ENCODE measurements at places on chromosomes 13 and 19.
A peak's percentile ranks its signal among the peaks of the same experiment; 100 is the strongest.

- H3K36me3 ChIP-seq = no peaks in the 10 kb centered on the region
- H3K4me3 ChIP-seq = no peak overlapping the region
- no peak for DNase-seq
- no peaks in the 10 kb centered on the region for H3K27me3 ChIP-seq
- H3K27ac ChIP-seq = no peak overlapping the region
- H3K4me1 ChIP-seq = no peaks in the 10 kb centered on the region
These were observed 71.3 kb downstream of the PTPRS start for GRCh38 chr19:5269279-5269678.

GRCh38 chr19:47330466-47330869 lies 1.5 kb upstream of the C5AR2 start:
- no peak overlapping the region for H3K27ac ChIP-seq
- no peaks in the 10 kb centered on the region for H3K27me3 ChIP-seq
- no peak for DNase-seq
- H3K4me1 ChIP-seq = no peaks in the 10 kb centered on the region

GRCh38 chr13:90008707-90009149 lies 1338.8 kb upstream of the MIR17HG start:
- no peaks in the 10 kb centered on the region for H3K36me3 ChIP-seq
- H3K27me3 ChIP-seq = no peaks in the 10 kb centered on the region
- no peak for DNase-seq
- H3K4me1 ChIP-seq = no peaks in the 10 kb centered on the region

- no peak for DNase-seq
- H3K27ac ChIP-seq = peak overlapping the region; percentile 83
These were observed 3.0 kb downstream of the PEG3 start for GRCh38 chr19:56837492-56838023.

DNA sequence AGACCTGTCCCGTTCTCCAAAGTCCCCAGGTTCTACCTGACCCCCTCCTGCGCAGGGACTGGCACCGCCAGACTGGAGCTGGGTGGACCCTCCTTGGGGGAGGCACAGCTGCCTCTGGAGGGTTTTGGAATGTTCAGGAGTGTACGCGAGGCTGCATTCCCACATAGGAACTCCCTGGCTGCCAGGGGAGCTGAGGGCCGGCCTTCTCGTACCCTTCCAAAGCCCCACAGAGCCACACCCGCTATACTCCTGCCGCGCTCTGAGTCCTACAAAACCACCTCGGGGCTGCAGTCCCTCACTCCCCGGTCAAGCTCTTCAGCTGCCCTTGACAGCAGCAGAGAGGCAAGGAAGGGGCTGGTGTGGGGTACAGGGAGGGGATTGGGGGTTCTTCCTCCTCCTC lies 484 bp upstream of the MUC16 start:
- DNase-seq = no peak
- H3K4me3 ChIP-seq = no peak overlapping the region
- H3K27me3 ChIP-seq = no peaks in the 10 kb centered on the region

All from vagina (tissue), 2 donors.